ENCODE measurements at places on chromosomes 1 and 21.

GRCh38 chr21:16709866-16710550 is 802.8 kb upstream of the CXADR start:
- no peak for DNase-seq

DNA sequence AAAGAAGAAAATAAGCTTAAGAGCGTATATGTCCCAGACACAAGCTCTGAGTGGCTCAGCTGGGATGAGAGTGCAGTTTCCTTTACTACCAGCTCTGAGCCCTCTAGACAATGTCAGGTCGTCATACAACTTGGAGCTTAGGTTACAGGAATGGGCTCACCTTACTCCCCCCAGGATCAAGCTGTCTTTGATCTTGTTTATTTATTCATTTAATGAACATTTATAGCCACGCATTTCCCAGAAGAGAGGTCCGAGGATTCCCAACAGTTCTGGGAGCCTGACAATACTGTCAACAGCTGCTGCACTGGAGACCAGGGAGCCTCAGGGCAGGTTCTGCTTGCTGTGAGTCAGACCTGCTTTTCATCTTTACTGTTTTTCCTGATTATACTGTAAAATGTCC is 378.9 kb downstream of the PLPP3 start:
- DNase-seq = no peak

GRCh38 chr21:43644609-43645008 is 14.7 kb downstream of the HSF2BP start:
- no peak for DNase-seq

DNA sequence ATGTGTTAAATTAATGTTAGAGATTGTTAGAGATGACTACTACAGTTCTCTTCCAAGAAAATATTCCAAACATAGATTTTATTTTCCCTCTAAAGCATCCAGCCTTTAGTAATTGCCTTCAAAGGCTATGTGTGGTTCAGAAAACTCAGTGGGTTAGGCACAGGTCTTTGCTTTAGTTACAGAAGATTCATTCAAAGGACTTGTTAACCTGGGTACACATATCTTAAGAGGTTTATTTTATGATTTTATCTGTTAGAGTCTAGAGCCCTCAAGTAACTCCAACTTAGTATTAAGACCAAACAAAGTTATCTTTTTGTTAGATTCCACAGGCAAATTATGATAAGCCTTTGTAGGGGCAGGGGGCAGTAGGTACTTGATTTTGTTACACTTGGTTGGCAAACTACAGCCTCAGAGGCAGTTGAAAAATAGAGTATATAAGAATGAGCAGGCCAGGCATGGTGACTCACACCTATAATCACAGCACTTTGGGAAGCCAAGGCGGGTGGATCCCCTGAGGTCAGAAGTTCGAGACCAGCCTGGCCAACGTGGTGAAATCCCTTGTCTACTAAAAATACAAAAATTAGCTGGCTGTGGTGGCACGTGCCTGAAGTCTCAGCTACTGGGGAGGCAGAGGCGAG is 37.9 kb downstream of the CXADR start:
- DNase-seq = no peak

GRCh38 chr1:205719762-205720161 is 30.2 kb downstream of the NUCKS1 start:
- DNase-seq = no peak

DNA sequence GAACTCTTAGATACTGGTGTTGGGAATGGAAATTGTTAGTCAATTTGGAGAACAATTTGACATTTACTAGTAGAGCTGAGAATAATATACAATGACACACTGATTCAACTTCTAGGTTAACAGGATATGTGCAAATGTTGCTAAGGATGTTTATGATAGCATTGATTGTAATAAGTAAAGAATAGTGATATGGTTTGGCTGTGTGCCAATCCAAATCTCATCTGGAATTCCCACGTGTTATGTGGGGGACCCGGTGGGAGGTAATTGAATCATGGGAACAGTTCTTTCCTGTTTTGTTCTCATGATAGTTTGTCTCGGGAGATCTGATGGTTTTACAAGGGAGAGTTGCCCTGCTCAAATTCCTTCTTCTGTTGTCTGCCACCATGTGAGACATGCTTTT is 302.4 kb upstream of the TMPRSS15 start:
- DNase-seq = no peak

GRCh38 chr1:65002156-65002507 is 35.8 kb upstream of the JAK1 start:
- DNase-seq = no peak

DNA sequence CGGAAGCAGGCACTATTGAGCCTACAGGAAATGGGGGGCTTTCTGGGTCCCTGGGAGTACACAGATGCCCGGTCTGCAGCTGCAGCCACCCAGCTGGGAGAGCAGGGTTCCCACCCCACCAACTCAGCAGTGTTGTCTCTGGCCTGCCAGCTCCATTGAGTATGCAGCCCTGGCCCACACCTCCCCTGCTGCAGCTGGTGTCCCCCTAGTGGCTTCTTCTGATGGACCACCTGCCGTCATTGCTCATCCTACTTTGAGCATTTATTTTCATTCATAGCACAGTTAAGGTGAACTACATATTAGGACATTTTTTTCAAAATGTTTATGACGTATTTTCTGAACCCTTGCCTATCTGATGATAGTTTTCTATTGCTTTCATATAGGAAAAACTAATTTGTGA is 189.8 kb upstream of the LYPLAL1 start:
- no peak for DNase-seq

- DNase-seq = no peak
These were observed 213.1 kb upstream of the USP24 start for GRCh38 chr1:55428231-55428630.

GRCh38 chr1:153515504-153516394 is 20.0 kb downstream of the S100A6 start:
- DNase-seq = no peak

GRCh38 chr1:162541619-162542141 is 19.8 kb upstream of the UAP1 start:
- DNase-seq = no peak

GRCh38 chr1:201714542-201715329 is 114.2 kb upstream of the IPO9 start:
- DNase-seq = no peak

- DNase-seq = no peak
These were observed 42.0 kb upstream of the COL6A1 start for GRCh38 chr21:45939521-45940045.

GRCh38 chr1:234595899-234596298 is 14.1 kb downstream of the IRF2BP2 start:
- no peak for DNase-seq

GRCh38 chr1:184860985-184861754 is 106.5 kb upstream of the EDEM3 start:
- peak; percentile 46 for DNase-seq

- no peak for DNase-seq
These were observed 44.3 kb upstream of the RGL1 start for GRCh38 chr1:183760661-183761060.

GRCh38 chr21:34644825-34645224 is 24.0 kb upstream of the CLIC6 start:
- no peak for DNase-seq

- no peak for DNase-seq
These were observed 150.8 kb upstream of the C1orf105 start for GRCh38 chr1:172269644-172270043.

DNA sequence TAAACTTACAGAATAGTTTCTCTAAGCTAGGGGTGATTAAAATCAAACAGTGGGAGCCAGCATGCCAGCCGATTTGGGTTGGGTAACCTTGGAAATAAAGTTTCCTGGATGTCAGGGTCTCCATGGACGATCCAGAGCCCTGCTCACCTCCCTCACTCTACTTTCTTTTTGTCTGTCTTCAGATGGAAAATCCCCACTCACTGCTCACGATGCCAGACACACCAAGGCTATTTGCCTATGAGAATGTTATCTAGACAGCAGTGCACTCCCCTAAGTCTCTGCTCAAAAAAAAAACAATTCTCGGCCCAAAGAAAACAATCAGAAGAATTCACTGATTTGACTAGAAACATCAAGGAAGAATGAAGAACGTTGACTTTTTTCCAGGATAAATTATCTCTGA is 13.9 kb downstream of the SLAMF7 start:
- DNase-seq = no peak

- DNase-seq = no peak
These were observed 12.5 kb upstream of the SPOCD1 start for GRCh38 chr1:31828341-31828740.

- no peak for DNase-seq
These were observed 999 bp downstream of the THAP3 start for GRCh38 chr1:6625584-6626149.

GRCh38 chr1:92876351-92876750 is 44.5 kb downstream of the RPL5 start:
- no peak for DNase-seq

- DNase-seq = no peak
These were observed 3.2 kb downstream of the SPSB1 start for GRCh38 chr1:9295884-9296283.

DNA sequence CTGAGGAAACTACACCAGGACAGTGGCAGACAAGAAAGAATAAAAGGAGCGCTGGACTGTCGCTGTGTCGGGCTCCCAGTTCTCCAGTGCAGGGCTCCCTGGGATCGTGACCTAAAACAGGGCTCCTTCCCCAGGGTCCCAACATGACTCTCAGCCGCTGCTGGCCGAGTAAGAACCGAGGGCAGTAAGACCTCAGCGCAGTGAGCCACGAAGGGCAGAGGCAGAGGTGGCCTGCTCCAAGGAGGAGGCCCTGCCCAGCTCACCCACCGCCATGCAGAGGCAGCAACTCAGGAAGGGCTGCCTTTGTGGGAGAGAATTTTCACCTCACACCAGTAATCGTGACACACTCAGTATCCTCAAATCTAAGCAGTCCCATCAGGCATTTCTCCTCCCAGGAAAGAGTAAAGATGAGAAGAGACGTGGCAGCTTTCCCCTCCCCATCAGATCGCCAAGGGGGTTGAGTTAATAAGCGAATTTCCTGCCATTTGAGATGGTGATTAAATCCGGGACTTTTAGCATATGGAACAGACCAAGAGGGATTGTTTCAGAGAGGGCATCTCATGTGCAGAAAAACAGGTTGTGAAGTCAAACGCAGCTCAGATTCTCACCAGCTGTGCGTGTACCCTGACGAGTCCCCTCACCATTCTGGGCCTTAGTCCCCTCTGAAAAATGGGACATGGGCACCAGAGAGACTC is 19.8 kb upstream of the ARTN start:
- DNase-seq = no peak

- DNase-seq = no peak
These were observed 166.8 kb upstream of the IVNS1ABP start for GRCh38 chr1:185483664-185484450.

- DNase-seq = no peak
These were observed 26.8 kb downstream of the PPP2R5A start for GRCh38 chr1:212311836-212312497.

- DNase-seq = no peak
These were observed 5.4 kb downstream of the NPR1 start for GRCh38 chr1:153683854-153684253.

GRCh38 chr1:63269571-63269970 is 52.8 kb upstream of the FOXD3 start:
- DNase-seq = no peak

GRCh38 chr1:165114022-165114888 is 242.3 kb downstream of the LMX1A start:
- peak; percentile 13 for DNase-seq

DNA sequence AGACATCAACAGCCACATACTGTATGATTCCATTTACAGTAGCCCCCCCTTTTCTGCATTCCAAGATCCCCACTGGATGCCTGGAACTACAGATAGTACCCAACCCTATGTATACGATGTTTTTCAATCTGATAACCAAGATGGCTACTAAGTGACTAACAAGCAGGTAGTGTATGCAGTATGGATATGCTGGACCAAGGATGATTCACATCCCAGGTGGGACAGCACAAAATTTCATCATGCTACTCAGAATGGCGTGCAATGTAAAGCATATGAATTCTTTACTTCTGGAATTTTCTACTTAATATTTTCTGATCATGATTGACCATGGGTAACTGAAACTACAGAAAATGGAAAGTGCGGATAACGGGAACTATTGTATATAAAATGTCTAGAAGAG is 30.0 kb upstream of the MRPS6 start:
- no peak for DNase-seq

- DNase-seq = no peak
These were observed 45.0 kb upstream of the HOOK1 start for GRCh38 chr1:59769736-59770095.

DNA sequence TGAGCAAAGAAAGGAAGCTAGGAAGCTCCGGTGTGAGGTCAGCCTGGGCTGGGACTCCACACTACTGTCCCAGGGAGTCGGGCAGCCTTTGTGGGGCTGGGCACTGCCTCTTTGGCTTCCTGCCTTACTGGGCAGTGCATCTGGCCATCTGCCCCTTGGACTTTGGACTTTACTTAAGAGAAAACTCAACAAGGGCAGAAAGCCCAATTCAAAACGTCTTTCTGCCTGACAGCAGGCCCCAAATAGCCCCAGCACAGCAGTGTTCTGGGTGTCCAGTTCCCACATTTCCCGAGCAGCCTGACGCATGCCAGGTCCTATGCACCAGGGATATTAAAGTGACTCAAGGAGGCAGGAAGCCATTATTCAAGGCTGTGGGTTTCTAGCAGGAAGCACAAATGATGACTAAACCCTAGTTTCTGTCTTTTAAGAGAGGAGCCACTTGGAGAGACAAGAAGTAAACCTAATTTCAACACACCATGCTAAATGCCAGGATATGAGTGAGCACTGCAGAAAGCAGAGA is 37.9 kb upstream of the EDEM3 start:
- DNase-seq = no peak

DNA sequence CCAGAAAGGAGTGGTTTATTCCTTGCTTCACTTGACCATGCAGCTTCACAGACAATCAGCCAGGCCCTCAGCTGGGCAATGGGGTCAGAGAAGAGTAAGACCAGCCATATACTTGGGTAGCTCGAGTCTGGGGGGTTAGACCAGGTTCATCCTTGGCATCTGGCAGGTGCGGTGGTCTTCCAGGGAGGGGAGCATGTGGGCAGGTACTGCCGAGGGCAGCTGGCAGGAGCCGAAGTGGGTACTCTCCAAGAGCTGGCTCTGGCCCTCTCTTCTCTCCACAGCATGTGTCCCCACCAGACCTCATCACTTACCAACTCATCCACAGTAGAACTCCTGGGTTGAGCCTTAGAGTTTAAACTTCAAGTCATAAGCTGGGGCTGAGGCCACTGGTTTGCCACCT is 156.8 kb downstream of the FOXD2 start:
- DNase-seq = no peak

- no peak for DNase-seq
These were observed 319.2 kb upstream of the RUNX1 start for GRCh38 chr21:35368326-35368725.

- no peak for DNase-seq
These were observed 40.2 kb upstream of the SOX13 start for GRCh38 chr1:204032642-204033235.

GRCh38 chr1:149885339-149886120 is 13.8 kb upstream of the BOLA1 start:
- DNase-seq = peak; percentile 68

Measured in germinal center (tissue), 1 donor.